Tracheal epithelial cell (primary cell): ENCODE measurements at places on chromosomes 7 and 10. TPM values are rescaled to one million over a fixed set of nuclear protein-coding genes. Genes with fewer than 3 reads are reported as not detected.

CHST15 gene
- 17.3 and 30.8 TPM in 2 replicates for total RNA-seq

GRM8 gene
- not detected in 2 replicates for total RNA-seq

CHRM2 gene
- total RNA-seq = 0.24 TPM in 1 of 2 replicates, not detected in the other

NPY4R gene
- not detected in 2 replicates for total RNA-seq

CYP2E1 gene
- 2.1 and 2.7 TPM in 2 replicates for total RNA-seq

PFKP gene
- 187 and 447 TPM in 2 replicates for total RNA-seq

PCLO gene
- 0.48 and 2.6 TPM in 2 replicates for total RNA-seq

SPDYE11 gene
- total RNA-seq = not detected in 2 replicates

PILRB gene
- 3.2 and 5.8 TPM in 2 replicates for total RNA-seq

ENTPD1 gene
- under 0.01 TPM in 1 of 2 replicates, not detected in the other for total RNA-seq

EDRF1 gene
- 11.3 and 13.9 TPM in 2 replicates for total RNA-seq

NKX6-2 gene
- total RNA-seq = not detected in 2 replicates

ALOX5 gene
- 1.7 and 4.8 TPM in 2 replicates for total RNA-seq

LANCL2 gene
- 8.5 and 12.8 TPM in 2 replicates for total RNA-seq

DKK1 gene
- total RNA-seq = 11.9 and 13.5 TPM in 2 replicates

CELF2 gene
- total RNA-seq = 1.5 and 1.7 TPM in 2 replicates

SPDYE9 gene
- total RNA-seq = not detected in 2 replicates

EN2 gene
- not detected in 2 replicates for total RNA-seq

PPP1R17 gene
- not detected in 2 replicates for total RNA-seq

LAMB4 gene
- under 0.01 TPM in 1 of 2 replicates, not detected in the other for total RNA-seq

TBATA gene
- total RNA-seq = not detected in 2 replicates
